ENCODE measurements at places on chromosomes 2 and 18.

DNA sequence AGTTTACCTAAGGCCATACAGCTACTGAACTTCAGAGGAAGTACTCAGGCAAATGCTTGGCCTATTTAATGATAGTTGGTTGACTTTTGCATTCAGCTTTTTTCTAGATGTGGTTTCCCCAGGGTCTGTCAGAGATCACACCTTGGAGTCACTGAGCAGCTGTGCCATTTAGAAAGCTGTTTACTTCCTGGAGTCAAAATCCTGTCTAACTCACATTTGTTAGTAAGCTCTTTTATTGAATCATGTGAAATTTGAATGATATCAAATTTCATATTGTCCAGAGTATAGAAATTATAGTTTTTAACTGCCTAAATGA, 7.6 kb upstream of the TRIB2 start:
- DNase-seq = no peak

GRCh38 chr18:53883771-53884170, 340.7 kb downstream of the MBD2 start:
- no peak for DNase-seq

DNA sequence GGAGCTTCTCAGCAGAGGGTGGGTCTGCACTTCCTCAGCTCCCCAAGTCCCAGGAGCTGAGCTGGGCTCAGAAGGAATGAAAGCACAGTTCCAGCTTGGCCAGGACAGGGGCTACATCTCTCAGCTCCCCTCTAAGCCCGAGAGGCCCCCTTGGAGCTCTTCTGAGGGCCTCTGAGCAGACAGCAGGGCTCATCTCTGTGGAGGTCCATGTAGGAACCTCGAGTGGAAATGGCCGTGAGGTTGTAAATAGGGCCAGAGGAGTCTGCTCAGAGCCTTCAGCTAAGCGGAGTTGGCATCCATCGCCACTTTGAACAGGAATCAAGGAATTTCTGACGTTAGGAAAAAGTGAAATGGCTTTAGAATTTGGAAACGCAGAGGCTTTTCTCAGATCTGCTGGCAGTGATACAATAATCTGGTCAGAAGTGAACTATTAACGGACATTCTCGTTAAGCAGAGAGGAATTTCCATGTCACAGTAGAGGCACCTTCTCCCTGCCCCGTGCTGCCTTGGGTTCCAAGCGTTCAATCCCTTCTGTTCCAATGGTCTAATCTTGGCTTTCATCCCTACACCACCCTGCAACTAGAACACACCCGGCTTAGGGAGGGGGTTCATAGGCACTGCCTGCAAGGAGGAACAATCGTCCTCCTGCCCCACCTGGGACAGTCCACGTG, 213.9 kb downstream of the NDUFA10 start:
- no peak for DNase-seq

GRCh38 chr2:205860181-205860580, 177.9 kb downstream of the NRP2 start:
- DNase-seq = no peak

- DNase-seq = no peak
These were observed 130.0 kb downstream of the ARL4C start for GRCh38 chr2:234366891-234367290.

GRCh38 chr18:23857756-23858155, 156.8 kb upstream of the TTC39C start:
- no peak for DNase-seq

GRCh38 chr2:42848265-42848664, 55.9 kb upstream of the HAAO start:
- DNase-seq = peak; percentile 74

DNA sequence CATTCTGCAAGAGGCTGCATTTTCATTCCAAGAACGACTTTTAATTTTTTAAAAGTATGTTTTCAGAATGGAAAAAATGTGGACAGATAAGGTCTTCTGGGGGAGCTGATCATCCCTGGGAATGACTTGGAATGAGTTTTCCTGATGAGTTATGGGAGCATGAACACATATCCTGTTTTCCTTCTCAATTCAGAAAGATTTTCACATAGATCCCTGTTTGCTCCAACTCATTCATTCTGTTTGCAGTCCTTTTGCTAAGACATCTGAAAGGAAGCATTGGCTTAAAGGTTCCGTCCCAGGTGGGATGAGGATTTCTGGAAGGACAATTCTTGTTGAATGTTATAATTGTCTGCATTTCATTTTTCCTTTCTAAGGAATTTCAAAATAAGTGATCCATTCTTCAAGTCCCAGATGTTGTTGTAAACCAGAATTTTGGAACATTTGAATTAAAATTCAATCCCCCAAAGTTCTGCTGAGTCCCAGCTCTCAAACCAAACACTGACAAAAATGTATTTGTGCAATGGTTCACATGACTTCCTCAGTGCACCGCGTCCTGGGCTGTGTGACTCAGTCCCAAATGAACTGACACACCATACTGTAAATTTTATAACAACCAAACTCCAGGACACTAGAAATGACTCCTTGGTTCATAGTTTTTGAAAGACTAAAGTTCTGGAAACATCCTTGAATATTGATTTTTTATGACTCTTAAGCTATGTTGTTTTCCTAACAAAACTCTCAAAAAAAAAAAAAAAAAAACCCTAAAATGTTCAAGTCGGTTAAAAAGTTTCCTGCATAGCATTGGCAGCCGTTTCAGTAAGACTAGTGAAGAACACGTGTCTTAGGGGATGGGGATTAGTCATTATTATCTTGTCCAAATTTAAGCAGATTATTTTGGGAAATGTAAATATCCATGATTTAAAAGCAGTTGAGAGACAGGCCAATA, 281.8 kb upstream of the TCF4 start:
- peak; percentile 70 for DNase-seq

DNA sequence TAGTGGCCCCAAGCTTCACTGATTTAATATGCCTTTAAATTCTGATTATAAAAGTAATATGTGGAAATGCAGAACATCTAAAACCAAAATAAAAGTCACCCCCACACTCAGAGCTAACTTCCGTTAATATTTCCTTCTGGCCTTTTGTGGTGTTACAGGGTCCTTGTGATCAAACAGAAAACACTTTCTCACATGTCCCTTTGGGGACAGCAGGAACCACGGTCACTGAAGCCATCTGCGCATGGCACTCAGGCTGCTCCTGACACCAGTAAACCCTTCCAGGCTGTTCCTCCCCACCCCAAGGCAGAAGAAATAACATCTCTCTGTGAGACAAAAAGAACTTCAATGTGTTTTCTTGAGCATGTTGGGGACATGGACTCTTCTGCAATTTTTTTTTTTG, 25.1 kb upstream of the GPR17 start:
- no peak for DNase-seq

DNA sequence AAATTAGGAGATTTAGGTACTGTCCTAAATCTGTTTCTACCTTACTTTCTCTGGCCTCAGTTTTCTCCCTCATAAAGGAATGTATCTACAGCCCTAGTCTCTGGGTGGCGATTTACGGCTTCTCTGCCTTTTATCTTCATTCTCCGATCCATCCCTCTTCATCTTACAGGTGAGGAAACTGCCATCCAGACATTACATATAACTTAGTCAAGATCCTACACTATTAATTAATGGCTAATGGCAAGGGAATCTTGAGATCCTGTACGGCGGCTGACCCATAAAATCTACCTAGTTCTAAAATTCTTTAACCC, 386 bp upstream of the YIPF4 start:
- DNase-seq = no peak

GRCh38 chr2:208036357-208036756, 11.0 kb upstream of the PLEKHM3 start:
- no peak for DNase-seq

GRCh38 chr2:84878896-84879583, 1.8 kb downstream of the TRABD2A start:
- DNase-seq = no peak

DNA sequence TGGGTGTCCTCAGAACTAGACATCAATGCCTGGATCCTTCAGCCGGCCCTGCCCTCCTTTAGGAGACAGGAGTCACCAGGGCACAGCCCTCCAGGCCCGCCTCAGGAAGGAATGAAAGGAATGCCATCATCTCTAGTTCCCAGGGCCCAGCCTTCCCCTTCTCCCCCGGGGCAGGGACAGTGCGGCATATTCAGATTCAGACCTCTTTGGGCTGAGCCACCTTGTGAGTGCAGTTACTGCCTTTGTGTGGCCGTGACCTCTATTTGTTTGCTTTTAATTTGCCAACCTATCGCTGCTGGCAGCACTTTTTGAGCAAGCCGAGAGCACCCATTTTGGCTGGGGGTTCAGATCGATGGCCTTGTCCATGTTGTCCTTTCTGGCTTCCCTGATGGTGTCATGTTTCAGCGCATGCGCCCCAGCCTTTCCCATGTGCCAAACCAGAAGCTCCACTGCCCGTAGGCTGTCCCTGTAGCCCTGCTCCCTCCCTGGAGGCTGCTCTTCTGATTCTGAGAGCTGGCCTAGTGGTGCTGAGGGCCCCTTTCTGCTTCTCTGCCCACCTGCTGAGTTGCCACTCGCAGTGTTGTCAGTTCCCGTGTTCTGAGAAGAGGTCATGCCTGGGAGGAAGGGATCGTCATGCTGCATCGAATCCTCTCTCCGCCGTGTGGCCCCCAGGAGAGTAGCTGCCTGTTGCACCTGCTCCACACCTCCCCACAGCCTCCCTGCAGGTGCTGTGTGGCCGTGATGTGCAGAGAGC, 10.9 kb downstream of the ANKRD23 start:
- DNase-seq = peak; percentile 90

GRCh38 chr2:77521931-77522470, at the start of gene LRRTM4:
TSS of gene LRRTM4 (minus strand) at chr2:77522376.
- no peak for DNase-seq

DNA sequence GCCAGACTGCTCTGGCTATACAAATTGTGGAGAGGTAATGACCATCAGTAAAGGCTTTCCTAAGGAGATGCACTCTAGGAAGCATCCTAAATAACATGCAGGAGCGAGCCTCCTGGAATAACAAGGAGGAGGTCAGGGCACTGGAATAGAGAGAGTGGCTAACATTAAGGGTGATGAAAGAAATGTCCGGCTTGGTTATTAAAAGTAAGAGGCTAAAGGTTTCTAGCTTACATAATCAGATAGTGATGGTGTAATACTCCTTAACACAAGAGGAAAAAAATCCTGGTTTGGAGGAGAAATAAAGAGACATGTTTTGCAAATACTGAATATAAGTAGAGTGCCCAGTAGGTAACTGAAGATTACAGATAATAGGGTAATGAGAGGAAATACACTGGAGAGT, 365.7 kb downstream of the ZEB2 start:
- DNase-seq = no peak

GRCh38 chr2:69083235-69083748, 70.3 kb downstream of the ANTXR1 start:
- DNase-seq = no peak

DNA sequence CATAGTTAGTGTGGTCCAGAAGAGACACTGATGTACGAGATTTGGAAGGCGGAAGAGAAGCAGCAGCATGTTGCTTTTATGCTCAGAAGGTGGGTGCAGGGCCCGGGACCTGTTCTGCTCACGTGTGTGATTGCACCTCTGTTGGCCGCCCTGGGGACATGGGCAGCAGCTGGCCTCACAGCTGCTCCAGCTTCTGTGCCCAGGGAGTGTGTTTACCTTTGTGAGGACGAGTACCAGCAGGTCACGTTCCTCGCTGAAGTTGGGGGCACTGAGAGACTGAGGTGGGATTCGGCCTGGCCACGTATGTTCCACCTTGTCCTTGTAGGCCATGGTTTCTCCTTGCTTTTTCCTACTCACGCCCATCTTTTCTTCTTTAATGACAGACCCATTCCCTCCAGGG, 86.3 kb downstream of the PMAIP1 start:
- no peak for DNase-seq

All from right cardiac atrium (tissue), 5 donors.